ENCODE measurements at places on chromosomes 1 and 21.

- DNase-seq: no peak
Observed at GRCh38 chr1:5747426-5748285, 244.6 kb downstream of the NPHP4 start.

GRCh38 chr1:173355281-173356031 is 121.7 kb upstream of the PRDX6 start:
- DNase-seq: no peak

- peak; percentile 54 for DNase-seq
Observed at GRCh38 chr1:24536391-24536840, 19.5 kb upstream of the NCMAP start.

DNA sequence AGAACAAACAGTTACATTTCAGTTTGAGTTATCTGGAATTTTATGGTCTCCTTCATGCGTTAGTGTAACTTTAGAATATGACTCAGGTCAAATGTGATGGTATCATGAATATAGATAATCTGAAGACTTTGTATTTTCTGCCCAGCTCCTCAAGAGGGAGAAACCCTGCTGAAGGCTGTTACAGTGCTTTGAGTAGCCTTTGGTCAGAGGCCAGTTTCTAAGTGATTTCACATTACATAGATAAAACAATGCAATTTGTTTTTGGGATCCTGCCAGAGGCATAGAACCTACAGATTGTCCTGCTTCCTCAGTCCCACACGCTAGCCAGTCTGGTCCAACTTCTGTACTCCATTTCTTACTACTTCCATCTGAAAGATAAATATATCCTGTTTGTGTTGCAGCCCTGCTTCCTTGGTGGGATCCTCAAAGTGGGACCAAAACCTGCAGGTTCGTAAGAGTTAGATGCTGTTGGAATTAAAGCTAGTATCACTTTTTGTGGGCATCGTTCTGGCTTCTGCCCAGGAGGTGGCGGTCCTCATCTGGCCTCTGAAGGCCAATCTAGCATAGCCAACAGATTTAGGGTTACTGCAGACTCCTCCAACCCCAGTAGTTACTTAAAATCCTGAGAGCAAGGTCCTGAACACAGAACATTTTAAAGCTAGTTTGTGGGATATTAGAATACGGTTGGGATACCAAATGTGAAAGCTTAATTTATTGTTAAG is 645.8 kb upstream of the USP24 start:
- no peak for DNase-seq

DNA sequence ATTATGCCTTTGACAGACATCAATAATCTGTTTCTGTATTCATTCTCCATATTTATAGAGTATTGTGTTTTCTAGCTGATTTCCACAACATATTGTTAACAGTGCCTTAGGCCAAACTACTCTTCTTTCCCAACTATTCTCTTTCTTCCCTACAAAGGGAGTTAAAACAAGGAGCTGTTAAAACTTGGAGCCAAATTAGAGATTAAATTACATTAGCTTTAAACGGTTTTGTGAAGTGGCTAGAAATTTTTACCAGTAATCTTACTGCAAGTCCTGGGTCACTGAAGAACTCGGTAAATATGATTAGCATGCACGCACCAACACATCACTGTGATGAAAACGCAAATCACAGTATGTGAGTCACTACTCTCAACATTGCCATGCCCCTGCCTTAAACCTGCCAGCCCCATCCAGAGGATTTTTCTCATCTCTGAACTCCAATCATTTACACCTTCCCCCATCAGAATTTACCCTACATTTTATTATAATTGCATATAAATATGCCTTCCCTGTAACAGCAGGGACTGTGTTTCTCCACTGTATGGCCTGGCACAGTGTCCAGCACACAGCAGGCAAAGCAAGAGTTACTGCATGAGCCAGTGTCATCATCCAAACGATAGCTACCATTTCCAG is 1.5 kb upstream of the PRDX6 start:
- DNase-seq: no peak

- no peak for DNase-seq
Observed at GRCh38 chr1:179803918-179804317, 60.8 kb downstream of the FAM163A start.

DNA sequence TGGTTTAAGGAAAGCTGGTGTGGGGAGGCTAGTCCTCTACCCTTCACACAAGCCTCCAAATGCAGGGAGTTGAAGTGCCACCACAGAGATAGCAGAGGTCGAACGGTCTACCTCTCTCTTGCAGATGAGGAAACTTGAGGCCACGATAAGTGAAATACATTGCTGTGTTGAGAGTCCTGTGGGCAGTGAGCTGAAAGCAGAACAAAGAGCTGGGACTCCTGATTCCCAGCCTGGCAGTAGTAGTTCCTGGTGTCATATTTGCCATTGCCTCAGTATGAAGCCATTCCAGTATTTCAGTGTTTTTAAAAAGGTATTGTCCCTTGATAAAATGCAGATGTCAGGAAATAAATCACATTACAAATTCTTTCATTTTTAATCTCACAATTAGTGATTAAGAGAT is 28.6 kb downstream of the AK4 start:
- DNase-seq: no peak

DNA sequence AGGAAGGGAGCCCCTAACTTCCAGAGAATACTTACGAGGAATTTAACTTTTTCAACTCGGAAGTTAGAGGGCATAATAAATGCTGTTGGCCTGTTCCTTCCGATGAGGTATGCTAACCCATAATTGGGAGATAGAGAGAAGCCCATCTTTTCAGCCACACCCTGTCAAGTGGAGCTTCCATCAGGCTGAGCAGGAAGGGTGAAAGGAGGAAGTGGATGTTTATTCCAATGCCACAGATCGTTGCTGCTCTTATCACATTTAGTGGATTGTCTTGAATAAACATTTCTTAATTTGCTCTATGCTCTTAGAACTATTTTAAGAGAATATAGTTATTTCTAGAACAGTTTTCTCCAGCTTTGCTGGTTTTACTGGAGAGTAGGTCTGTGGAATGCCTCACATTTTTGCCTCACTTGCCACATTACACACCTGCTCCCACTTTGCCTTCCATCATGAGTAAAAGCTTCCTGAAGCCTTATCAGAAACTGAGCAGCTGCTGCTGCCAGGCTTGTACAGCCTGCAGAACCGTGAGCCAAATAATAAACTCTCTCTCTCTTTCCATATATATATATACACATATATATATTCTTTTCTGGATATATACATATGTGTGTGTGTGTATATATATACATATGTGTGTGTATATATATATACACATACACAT is 60.0 kb upstream of the RGS21 start:
- no peak for DNase-seq

DNA sequence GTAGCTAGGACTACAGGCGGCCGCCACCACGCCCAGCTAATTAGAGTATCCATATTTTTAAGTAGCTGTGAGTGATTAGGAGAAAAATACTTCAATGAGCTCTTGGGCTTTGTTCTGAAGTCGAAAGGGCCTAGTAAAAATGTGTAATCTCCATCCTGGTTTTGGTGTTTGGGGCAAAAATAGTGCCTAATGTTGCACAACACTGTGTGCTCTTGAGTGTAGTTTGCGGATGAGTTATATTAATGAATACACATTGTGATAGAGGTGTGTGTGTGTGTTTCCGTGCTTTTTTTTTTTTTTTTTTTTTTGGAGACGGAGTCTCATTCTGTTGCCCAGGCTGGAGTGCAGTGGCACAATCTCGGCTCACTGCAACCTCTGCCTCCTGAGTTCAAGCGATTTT is 6.3 kb upstream of the ARID1A start:
- no peak for DNase-seq

GRCh38 chr1:232249339-232249738 is 380.6 kb downstream of the SIPA1L2 start:
- no peak for DNase-seq

- DNase-seq: no peak
Observed at GRCh38 chr1:75074831-75075395, 59.3 kb upstream of the LHX8 start.

DNA sequence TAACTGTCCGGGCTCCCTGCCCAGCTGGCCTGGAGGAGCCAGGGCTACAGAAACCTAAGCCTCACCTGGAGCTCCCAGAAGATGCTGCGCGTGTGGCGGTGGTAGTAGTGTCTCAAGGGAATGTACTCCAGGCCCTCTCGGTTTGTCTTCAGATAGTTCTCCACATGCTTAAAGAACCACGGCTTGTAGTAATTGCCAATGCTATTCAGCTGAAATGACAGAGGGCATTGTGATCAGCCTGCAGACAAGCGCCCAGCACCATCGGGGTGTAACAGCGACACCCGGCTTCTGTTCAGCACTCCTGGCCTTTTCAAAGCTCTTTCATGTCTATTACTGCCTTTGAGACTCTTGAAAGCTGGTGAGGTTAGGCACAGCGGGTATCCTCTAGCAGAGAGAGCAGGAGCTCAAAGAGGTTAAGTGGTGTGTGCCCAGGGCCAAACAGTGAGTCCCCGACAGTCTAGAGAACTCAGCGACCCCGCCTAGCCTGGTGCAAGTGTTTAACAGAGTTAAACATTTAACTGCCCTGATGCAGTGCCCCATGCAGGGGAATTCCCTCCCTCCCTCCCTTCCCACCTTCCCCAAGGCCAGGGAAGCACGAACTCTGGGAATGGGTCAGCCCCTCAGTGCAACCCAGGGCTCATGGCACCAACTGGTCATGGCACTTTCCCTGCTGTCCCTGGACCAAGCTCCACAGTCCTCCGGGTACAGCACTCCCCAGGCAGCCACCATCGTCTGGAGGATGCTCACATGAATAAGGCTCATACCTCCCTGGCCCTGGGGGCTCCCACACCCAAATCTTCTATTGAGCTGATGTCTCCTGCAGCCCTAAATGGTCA is 21.5 kb downstream of the DHCR24 start:
- DNase-seq: no peak

- no peak for DNase-seq
Observed at GRCh38 chr1:42953182-42954180, 5.2 kb downstream of the SLC2A1 start.
